Muscle of back (tissue), 13 donors: ENCODE measurements at places on chromosomes 2 and 18.

GRCh38 chr2:231662811-231663457 lies 45.4 kb upstream of the PTMA start:
- DNase-seq = no peak

DNA sequence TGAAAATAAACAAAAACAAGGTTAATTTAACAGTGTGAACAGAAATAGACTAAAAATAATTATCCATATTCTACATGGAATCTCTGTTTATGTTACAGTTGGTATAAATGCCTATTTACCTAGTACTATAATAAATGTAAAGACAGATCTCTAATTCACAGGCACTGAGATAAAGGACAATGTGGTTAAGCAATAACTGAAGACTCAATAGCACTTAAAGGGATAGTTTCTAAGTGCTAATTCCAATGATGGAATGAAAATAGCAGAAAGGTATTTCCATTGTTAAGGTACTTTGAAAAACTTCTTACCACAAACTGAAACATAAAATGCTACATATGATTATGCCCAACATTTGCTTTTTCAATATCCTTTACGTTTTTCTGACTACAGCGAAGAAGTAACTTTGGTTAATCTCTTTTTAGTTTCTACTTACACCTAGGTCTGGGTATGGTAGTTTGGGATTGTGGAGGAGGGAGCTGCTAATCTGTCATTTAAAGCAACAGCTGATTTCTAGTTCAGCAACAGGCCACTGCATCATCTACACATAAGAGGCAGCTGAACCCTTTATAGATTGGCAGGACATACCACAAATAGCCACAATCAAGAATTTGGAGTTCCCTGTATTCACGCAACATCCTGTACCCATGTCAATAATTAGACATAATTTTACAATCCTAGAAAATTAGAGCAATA lies 27.2 kb downstream of the MAP4K3 start:
- no peak for DNase-seq

GRCh38 chr18:35662293-35663062 lies 80.9 kb downstream of the GALNT1 start:
- no peak for DNase-seq

- no peak for DNase-seq
These were observed 495 bp upstream of the ASIC4 start for GRCh38 chr2:219513787-219514186.

DNA sequence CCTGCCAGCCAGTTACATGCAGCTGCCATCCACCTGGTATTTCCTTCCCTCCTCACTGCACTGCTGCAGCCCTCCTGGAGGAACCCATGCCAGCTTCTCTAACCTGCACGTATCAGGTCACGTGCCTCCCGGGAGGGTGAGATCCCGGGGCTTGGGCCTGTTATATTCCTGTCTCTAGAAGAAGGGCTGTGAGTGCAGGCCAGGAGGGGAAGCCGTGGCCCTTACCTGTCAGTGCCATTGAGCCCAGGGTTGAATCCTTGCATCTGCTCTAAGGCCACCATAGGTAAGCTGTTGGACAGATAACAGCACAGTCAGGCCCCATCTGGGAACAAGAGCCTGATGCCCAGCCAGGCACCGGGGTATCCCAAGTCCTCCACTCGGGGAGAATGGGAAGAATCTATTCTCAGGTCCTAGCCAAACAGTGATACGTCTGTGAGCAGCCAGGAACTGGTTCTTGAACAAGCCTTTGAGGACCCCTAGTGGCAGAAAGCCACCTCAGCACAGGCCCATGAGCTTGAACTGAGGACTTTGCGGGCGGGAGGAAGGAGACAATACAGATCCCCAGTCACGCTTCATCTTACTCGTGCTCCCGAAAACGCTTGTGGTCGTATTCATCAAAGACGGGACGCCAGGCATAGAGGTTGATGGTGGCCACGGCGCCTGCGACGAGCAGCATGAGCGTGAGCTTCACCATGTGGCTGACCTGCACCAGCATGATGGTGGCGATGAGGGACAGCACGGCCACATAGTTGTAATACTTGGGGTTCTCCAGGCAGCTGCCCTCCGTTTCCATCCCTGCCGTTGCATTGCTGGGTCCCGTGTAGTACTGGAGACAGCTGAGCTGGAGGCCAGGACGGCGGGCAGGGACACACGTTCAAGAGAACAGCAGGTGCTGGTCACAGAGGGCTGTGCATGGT lies 34.4 kb downstream of the CENPO start:
- peak; percentile 83 for DNase-seq

DNA sequence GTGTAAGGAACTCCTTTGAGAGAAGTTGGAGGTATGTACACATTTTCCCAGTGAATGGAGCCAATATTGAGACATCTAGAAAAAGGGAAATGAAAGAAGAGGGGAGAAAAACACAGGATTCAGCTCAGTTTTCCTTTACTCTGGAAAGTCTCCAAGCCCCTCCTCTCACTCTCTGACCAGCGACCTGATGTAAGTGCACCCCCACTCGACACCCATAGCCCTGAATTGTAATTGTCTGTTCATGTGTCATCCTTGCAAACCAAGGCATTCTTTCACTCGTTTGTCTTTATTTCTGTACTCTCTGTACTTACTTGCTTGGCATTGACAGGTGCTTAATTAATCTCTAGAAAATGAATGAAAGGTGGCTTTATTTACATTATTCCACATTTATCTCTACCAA lies 55.7 kb upstream of the CTAGE1 start:
- DNase-seq = no peak

- peak; percentile 37 for DNase-seq
These were observed 31.5 kb upstream of the RASGRP3 start for GRCh38 chr2:33444967-33445366.

DNA sequence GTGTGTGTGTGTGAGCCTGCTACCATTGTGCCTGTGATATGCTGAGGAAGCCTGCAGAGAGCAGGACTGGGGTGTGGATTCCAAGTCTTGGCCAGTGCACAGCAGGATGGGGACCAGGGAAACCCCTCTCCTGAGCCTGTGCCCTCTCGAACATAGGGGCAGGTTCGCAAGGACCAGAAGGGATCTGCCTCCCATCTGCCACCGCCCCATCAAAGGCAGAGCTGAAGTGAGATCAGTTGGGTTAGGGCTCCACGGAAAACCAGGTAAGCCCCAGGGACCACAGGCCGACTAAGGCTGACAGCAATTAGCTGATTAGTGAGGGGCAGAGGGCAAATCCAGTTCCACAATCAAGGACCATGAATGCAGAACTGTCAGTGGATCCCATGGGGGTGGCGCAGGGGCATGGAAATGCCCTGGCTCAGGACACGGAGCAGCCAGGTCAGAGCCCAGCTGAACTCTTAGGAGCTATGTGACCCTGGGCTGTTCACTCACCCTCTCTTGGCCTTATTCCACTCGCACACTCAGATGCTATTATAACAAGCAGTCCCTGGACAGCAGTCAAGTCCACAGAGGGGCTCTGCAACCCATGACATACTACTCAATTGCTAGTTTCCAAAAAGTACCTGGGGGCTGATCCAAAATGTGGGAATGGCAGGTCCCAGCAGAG lies 84.2 kb upstream of the ID2 start:
- no peak for DNase-seq
